Fibroblast of lung (primary cell): ENCODE measurements at places on chromosomes 7 and 10. TPM values are rescaled to one million over a fixed set of nuclear protein-coding genes. Genes with fewer than 3 reads are reported as not detected.

Gene SLC26A5
- polyA plus RNA-seq, result not detected in 2 replicates

Gene PTPRZ1
- polyA plus RNA-seq, result 0.05 and 0.09 TPM in 2 replicates

Gene CCDC146
- polyA plus RNA-seq, result 1.2 and 1.6 TPM in 2 replicates

DNA sequence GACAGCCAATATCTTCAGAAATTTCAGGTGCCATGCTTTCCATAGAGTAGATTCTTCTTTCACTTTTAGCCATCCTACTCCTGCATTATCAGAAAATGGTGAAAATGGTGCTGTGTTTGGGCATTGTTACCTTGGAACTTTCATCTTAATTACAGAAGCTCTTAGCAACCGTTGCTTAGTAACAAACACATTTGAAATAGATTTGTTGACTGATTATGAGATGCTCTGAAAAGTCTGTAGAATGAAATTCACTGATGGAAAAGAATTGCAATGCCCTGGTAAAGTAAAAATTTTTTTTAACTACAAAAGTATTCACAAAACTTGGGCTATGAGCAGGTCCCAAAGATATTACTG lies 249.3 kb upstream of the NEBL start:
- no peak for DNase-seq

- DNase-seq, result no peak
Measured at GRCh38 chr10:91239789-91240188, 19.3 kb downstream of the PCGF5 start.

Gene STEAP2
- 11.4 and 16.5 TPM in 2 replicates for polyA plus RNA-seq

DNA sequence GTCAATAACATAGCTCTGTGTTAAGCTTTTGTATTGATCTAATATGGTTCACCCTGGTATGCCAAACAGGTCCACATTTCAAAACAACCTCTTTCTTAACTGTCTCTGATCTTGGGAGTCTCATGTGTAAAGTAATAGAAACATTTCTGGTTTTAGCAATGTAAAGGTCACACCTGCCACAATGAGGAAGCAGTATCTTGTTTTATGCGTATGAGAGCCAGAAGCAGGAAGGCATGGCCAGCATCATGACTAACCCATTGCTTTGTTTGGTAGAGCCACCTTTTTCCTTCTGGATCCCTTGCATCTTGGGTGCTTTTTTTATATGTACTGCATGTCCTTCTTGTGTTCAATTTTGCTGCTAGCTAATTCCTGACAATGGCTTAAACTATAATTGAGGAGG lies 411.3 kb upstream of the SEMA3C start:
- DNase-seq, result no peak

- peak; percentile 90 for DNase-seq
Measured at GRCh38 chr10:63206997-63207811, 74.1 kb downstream of the NRBF2 start.

DNA sequence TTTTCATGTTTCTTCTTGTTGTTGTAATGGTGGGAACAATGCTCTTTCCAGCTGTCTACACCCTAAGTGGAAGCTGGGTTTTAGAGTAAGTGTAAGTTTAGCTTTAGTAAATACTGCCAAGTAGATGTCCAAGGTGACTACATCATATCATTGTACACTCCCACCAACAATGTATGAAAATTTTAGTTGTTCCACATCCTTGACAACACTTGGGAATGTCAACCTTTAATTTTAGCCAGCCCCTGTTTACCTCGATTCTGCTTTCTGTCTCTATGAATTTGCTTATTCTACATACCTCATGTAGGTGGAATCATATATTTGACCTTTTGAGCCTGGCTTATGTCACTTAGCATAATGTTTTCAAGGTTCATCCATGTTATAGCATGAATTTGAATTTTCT lies 93.0 kb downstream of the MTPAP start:
- no peak for DNase-seq

Gene CALML5
- polyA plus RNA-seq, result not detected in 2 replicates

Gene STEAP4
- 0.88 and 0.94 TPM in 2 replicates for polyA plus RNA-seq

- DNase-seq, result peak; percentile 35
Measured at GRCh38 chr7:158650821-158651225, 53.8 kb downstream of the NCAPG2 start.

Gene CREB5
- polyA plus RNA-seq, result 8.2 and 13.0 TPM in 2 replicates

DNA sequence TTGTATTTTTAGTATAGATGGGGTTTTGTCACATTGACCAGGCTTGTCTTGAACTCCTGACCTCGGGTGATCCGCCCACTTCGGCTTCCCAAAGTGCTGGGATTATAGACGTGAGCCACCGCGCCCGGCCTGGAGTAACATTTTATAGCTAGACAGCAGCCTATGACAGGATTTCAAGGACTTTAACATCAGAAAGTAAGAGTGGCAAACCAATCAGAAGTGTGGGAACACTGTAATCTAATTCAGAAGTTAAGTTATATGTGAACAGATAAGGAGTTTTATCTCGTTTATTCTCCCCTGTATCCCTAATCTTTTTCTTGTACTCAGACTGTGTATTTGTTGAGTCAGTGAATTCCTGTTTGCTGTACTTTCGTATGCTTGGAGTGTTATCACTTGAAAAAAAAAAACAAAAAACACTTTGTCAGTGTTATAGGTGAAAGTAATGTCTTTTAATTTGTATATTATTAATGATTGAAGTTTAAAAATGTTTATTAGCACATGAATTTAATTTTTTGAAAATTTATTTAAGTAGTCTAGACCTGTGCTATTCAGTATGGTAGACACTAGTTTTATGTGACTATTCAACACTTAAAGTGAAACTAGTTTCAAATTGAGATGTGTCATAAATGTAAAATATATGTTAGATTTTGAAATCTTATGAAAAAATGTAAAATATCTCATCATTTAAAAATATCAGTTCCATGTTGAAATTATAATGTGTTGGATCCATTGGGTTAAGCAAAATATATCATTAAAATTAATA lies 38.6 kb downstream of the RSBN1L start:
- peak; percentile 14 for DNase-seq

GRCh38 chr10:81065474-81065873 lies 527.8 kb downstream of the SH2D4B start:
- DNase-seq, result no peak

- DNase-seq, result no peak
Measured at GRCh38 chr7:27663989-27664331, 1.3 kb upstream of the HIBADH start.
